Inflammatory macrophage treated with lipopolysaccharide for 1 hour (primary cell): ENCODE measurements at places on chromosomes 16 and 17.

DNA sequence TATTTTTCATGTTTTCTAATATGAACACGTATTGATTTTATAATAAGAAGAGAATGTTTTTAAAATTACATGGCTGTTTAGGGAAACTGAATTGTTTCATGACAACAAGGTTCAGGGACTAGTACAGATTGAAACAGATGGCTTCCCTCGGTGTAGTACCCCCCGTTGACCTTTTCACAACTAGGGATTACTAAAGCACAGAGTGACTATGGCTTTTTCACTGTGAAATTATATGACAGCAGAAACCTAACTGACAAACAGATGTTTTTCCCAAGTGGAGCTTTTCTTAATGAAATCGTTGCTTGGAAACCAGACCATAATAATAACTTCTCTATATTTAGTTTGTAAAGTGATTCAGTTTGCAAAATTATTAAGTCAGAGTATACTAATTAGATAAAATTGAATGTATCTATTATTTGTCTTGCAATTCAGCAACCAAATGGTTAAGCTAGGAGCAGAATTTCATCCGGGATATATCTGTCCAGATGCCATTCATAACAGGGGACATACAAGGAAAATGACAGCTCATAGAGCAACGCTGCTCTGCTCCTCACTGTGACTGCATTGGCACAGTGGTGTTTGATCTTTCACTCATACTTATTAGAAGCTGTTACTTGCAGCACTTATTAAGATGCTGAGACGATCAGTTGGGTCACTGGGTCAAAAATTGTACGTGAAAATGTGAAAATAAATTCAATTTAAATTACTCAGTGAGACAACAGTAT lies 111.7 kb downstream of the TANGO6 start:
- DNase-seq = no peak

DNA sequence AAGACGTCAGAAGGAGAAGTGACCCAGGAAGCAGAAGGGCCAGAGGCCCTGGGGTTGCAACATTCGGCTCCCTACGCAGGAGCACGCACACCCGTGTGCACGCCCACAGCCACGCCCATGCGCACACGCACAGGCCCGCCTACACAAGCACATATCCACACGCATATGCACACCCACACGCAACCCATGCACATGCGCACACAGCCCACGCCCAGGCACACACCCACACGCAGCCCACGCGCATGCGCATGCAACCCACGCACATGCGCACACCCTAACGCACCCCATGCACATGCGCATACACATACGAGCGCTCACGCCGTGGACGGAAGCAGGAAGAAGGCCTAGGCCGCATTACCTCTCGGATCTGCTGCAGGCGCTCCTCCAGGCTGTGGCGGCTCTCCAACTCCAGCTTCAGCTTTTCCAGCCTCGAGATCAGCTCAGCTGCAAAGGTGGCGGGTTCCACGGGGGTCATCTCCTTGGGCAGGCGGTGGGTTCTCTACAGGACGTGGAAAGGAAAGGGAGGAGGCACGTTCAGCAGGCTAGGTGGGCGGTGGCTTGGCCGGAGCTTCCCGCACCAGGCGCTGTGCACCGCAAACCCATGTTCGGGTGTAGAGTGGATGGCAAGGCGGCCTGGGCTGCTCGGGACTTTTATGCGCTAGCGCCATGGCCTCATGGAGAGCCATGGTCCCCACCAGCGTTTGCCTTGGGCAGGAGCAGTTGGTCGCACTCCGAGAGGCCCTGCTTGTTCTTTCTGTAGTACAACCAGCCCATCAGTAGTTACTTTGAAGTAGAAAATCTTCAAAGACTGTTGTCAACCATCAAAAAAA lies 23.4 kb downstream of the AXIN2 start:
- DNase-seq = no peak

GRCh38 chr16:17306745-17307144 lies 164.0 kb downstream of the XYLT1 start:
- DNase-seq = no peak

- no peak for DNase-seq
Measured at GRCh38 chr16:58449768-58450167, 50.2 kb upstream of the NDRG4 start.

- peak; percentile 56 for DNase-seq
Measured at GRCh38 chr17:63701868-63702720, 2.2 kb upstream of the LIMD2 start.

DNA sequence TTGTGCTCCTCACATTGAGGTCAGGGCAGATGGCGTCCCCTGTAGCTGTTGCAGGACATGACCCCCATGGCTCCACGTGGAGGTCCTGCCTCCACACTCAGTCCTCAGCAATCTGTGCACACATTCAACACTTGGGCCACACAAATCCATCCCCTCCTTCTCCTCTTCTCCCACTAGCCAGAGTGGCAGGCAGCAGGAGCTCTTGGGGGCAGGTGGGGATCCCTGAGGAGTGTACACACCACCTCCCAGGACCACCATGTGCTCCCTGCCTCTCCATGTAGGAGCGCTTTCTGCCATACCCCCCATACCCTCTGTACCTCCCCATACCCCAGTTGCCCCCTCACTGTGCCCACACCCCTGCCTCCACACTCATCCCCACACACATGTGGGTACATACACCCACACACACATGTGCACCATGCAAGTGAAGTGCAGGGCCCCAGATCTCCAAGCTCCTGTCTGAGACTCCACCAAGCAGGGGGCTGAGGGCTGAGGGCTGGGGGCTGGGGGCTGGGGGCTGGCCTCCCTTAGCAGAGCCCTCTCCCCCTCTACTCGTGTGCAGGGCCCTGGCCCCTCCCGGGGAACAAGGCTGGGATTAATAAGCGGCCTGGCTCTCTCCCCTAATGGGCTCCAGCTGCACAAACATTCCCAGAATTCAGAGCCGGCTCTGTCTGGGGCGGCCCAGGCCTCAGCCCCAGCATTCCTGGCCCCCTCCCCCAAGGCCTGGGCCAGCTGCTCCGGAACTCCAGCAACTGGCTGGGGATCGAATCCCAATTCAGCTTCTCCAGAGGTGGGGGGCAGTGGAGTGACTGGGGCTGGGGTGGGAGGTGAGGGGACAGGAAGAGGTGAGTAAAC lies 48.2 kb upstream of the MEIOC start:
- DNase-seq = no peak

DNA sequence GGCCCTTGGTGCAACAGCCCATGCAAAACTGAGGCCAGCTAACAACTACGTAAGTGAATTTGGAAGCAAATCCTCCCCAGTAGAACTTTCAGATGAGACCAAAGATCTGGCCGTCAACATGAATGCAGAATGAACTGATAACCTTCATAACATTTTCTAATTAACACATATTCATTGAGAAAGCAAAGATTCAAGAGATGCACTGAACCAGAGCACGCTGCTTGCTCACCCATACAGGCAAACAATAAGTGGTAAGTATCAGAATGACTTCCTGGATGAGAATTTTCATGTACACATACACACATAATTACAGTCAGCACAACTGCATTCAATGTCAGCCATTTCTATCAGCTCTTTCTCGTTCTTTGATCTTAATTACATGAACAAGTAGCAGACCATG lies 30.6 kb downstream of the XYLT1 start:
- no peak for DNase-seq

DNA sequence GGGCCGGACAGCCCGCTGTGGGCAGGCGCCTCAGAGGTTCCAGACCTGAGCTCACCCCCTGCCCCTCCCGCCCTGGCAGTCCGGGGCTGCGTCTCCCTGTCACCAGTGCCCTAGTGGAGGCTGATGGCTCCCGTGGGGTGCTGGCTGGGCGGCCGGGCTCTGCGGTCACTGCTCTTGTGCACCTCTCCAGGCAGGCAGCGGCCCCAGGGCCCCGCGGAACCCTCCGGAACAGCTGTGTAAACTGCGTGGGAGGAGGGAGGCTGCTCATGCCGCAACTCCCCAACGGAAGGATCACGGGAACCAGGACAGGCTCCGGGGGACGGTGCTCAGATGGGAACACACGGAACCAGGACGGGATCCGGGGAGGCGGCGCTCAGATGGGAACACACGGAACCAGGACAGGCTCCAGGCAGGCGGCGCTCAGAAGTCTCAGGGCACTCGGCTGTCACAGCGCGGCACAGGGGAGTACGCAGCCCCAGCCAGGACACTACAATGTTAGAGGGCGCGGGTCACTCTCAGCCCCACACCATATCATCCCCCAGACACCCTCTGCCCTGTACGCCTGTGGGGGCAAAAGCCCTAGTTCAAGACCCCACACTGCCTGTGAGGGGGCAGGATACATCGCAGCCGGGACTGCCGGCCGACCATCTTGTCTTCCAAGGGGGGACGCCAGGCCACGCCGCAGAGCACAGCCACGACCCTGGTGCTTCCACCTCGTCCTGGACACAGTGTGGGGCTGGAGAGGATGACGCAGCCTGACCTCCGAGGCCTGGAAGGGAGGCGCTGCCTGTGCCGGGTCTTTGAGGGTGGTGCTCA lies 74.0 kb upstream of the GNG13 start:
- DNase-seq = no peak

- DNase-seq = no peak
Measured at GRCh38 chr17:78458736-78459335, 80.4 kb downstream of the PGS1 start.

GRCh38 chr16:10571354-10571753 lies 9.0 kb downstream of the EMP2 start:
- DNase-seq = no peak

GRCh38 chr17:45162025-45162687 lies 481 bp downstream of the HEXIM2 start:
- DNase-seq = no peak

DNA sequence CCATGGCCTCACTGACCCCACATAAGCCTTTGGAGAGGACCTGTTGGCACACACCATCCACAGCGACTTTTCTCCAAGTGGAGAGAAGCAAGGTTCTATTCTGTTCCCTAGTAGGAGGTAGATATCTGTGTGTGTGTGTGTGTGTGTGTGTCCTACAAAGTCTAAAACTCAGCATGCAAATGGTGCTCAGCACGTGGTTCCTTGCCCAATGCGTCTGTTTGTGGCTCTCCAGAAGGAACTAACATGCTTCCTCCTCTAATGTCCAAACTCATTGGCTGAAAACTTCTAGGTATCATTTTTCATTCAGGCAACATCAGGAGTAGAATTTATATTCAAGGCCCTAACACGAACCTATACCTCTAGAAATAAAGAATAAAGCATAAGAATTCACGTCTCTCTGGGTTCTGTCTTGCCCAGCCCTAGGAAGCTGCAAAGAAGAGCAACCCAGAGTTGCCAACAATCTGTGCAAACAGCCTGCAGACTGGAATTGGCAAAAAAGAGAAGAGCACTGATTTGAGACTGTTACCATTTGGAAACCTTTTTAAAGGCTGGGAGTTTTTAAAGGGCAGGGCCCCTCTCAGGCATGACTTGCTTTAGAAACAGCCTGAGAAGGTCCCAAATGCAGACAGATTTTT lies 25.5 kb downstream of the MAP3K14 start:
- peak; percentile 79 for DNase-seq

GRCh38 chr16:9072806-9073341 lies 18.6 kb upstream of the HAPSTR1 start:
- no peak for DNase-seq

- DNase-seq = peak; percentile 48
Measured at GRCh38 chr16:84484579-84485254, 19.7 kb downstream of the MEAK7 start.

- no peak for DNase-seq
Measured at GRCh38 chr16:66513111-66513723, 36.7 kb downstream of the TK2 start.

DNA sequence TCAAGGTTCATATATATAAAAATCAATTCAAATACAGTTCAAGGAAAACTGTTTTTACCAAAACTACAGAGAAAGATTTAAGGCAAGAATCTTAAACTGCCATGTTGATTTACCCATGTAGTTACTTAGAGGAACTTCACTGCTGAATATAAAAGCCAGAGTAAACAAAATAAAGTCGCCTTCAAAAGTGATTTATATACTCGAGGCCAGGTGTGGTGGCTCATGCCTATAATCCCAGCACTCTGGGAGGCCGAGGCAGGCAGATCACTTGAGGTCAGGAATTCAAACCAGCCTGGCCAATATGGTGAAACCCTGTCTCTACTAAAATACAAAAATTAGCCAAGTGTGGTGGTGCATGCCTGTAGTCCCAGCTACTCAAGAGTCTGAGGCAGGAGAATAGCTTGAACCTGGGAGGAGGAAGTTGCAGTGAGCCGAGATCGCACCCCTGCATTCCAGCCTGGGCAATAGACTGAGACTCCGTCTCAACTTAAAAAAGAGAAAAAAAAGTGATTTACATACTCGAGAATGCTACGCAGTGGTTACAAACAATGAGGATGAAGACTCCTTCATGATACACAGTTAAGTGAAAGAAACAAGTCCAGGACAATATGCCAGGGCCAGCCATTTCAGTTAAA lies 54.1 kb upstream of the CNEP1R1 start:
- no peak for DNase-seq

DNA sequence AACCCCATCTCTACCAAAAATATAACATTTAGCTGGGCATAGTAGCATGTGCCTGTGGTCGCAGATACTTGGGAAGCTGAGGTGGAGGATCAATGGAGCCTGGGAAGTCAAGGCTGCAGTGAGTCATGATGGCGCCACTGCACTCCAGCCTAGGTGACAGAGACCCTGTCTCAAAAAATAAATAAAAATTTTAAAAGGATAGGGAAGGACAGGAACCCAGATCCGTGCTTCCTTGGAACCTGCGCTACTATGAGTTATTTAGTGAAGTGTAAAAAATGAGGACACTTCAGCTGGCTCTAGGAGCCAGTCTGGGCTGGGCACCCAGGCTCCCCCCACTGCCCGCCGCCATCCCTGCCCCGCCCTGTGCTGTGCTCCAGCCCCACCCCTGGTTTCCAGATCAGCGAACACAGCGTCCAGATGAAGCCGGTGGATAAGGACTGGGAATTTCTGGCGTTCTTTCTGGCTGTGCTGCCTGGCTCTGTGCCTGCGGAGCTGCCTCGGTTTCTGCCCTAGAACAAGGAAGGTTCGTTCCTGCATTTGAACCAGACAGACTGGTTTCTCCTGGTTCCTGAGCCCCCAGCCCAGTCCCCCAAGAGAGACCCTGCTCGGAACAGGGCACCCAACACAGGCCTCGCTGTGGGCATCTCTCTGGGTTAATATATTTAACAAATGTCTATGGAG lies 18.5 kb downstream of the PLLP start:
- no peak for DNase-seq

- DNase-seq = no peak
Measured at GRCh38 chr17:3973495-3974137, 9.4 kb upstream of the ATP2A3 start.

DNA sequence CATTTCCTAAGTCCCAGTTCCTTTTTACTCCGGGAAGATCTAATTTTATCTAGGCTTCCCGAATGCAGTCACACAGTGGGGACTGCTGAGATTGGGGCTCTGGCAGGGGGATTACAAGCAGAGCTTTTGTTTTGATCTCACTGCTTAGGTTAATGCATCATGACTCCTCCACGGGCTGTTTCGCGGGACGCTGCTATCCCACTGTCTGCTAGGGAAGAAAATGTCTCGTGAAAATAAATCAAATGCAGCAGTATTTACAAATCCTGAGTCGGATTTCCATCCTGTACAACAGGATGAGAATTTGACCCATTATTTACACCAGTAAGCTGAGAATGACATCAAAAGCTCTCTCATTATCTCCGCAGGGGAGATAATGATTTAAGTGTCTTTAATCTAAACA lies 83.8 kb downstream of the CDH11 start:
- no peak for DNase-seq
